Panc1 (cell line): ENCODE measurements at places on chromosomes 3 and 15.

DNA sequence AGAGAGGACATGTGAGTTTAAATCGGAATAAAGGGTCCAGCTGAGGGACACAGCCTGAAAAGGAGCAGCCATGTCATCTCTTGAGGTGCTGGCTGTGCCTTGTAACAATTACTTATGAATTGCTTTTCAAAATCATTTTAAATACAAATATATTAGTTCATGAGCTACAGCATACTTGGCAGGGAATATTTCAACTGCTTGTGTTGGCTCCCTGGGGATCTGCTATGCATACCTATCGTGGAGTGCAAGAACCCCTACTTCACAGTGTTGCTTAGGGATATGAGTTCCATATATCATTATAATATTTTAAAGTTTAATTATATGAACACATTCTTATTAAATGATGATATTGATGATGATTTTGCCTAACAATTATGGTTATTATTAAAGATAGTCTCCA lies 19.1 kb upstream of the P2RY14 start:
- no peak for DNase-seq

DNA sequence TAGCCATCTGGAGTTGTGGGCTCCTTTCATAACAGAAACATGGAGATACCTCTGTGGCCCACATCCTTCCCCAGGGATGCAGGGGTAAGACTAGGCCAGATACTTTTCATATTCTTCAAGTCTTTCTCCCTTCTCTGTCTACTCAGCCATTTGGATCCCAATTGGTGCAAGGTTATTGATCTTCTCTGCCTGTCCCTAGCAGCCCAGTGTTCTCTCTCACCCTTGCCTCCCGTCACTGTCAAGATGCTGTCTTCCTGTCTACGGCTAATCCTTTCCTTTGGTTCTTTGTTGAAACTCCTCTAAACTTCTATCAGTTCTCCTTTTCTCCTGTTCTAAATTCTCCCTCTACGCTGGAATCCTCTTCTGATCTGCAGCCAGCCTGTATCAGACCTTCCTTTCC lies 51.3 kb downstream of the SENP2 start:
- DNase-seq: no peak

GRCh38 chr3:46019707-46020106 lies 7.6 kb downstream of the XCR1 start:
- DNase-seq: no peak

GRCh38 chr3:176041185-176041584 lies 1156.1 kb downstream of the TBL1XR1 start:
- no peak for DNase-seq

- no peak for DNase-seq
Measured at GRCh38 chr3:170220871-170221270, 1.4 kb upstream of the PRKCI start.

DNA sequence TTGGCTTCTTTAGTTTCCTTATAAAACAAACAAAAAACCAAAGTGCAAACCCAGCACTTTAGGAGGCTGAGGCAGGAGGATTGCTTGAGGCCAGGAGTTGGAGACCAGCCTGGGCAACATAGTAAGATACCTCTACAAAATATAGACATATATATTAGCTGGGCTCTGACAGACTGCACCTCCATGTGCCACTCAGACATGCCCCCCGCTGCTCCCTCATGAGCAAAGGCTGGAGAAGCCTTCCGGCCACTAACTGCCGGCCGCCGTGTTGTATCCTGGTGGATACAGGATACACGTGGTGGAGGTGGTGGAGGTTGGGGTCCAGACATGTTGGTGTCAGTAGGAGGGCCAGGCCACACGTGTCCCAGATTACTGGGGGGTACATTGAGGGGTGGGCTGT lies 29.4 kb upstream of the CCR4 start:
- DNase-seq: no peak

- no peak for DNase-seq
Measured at GRCh38 chr3:6120786-6121185, 740.1 kb upstream of the GRM7 start.

GRCh38 chr3:125025642-125026041 lies 30.2 kb downstream of the HEG1 start:
- no peak for DNase-seq

- DNase-seq: no peak
Measured at GRCh38 chr3:107966276-107966675, 124.6 kb downstream of the CD47 start.

DNA sequence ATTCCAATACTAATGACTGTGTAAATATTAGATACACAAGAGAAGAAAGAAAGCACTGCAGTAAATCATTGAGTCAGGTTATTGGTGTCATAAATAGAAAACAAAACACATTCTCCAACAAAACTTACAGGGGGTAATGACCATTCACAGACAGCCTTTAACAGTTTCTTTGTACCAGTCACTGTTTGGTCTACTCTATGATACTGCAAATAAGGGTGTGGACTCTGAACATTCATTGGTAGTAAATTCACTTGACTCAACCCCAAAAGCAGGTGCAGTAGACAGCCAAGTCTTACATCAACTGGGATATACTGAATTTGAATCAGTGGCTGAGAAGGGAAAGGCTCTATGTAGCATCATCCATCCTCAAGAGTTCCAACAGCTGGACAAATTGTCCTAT lies 463.5 kb downstream of the FOXP1 start:
- no peak for DNase-seq

DNA sequence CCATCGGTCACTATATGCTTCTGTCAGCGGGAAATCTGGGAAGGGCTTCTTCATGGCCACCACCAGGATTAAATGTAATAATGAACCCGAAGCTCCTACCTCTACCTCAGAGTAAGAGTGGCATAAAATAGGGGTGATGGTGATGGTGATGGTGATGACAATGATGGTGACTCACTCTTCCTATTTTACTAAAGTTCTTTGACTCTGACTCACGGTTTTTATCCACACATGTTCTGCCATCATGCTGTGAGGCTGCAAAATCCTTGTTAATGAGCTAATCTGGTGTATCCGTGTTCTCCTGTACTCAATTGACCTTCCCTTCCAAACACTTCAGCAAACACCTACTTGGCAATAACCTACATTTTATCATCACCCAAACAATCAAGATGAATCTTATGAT lies 18.3 kb upstream of the FOXP1 start:
- DNase-seq: no peak

- no peak for DNase-seq
Measured at GRCh38 chr3:101709126-101709525, 15.3 kb upstream of the CEP97 start.

- DNase-seq: no peak
Measured at GRCh38 chr3:182294696-182295095, 498.6 kb upstream of the ATP11B start.

GRCh38 chr3:173892547-173892946 lies 495.0 kb downstream of the NLGN1 start:
- DNase-seq: no peak

- no peak for DNase-seq
Measured at GRCh38 chr3:137174514-137174913, 216.7 kb downstream of the IL20RB start.

DNA sequence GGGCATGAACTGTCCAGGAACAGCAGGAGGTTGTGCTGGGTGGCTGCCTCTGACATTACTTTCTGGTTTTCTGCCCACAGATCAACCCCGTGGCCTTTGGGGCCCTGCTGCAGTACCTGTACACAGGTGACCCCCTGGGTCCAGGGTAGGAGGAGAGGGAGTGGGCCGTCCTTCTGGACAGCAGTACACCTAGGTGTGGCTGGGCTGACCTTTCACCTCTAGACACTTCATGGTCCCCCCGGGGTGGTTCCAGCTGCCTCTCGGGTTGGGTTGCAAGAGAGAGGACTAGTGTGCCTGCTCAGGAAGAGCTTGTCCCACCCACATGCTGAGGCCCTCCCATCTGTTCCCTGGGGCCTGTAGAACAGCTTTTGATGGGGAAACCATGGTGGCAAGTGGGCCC lies 3.7 kb downstream of the ABTB1 start:
- DNase-seq: no peak

GRCh38 chr3:41064526-41064925 lies 134.8 kb upstream of the CTNNB1 start:
- no peak for DNase-seq

- no peak for DNase-seq
Measured at GRCh38 chr3:171257251-171258203, 202.7 kb downstream of the TNIK start.

DNA sequence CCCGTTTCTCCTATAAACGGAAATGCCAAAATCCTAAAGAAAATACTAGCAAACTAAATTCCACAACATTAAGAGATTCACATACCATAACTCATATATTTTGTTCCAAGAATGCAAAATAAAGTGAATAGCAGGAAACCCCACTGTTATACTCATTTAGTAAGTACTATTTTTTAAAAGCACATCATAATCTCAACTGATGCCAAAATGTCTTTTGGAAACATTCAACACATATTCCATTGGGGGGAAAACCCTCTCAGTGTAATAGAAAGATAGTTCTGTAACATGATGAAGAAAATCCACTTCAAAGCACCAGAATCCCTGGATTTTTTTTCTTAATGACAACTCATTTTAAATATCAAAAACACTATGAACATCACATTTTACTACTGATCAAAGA lies 93.0 kb upstream of the EIF1B start:
- DNase-seq: no peak

DNA sequence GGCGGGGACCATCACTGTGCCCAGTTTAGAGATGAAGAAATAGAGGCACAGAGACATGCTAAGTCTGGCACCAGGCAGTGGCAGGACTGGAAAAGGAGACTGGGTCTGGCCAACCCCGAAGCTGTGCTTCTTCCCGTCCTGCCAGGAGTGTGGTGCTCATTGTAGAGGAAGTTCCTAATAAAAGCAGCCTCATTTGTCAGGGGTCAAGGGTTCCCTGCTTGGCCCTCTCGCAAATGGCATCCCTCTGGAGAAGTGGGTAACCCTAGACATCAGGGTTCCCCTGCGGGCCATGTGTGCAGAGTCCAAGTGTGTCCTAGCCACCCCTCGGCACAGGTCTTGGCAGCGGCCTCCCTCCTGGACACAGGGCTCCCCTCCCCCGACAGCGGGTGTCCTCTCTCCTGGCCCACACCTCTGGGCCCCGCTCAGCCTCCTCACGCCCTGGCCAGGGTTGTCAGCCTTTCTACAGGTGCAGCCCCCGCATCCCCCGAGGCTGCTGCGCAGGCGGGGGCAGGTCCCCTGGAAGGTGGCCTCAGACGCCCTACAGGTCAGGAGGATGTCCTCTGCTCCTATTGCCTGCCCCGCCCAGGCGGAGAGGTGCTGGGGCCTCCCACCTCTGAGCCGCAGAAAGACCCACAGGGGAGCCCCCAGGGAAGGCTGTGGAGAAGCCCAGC lies 61.8 kb upstream of the PRR20G start:
- DNase-seq: no peak

- peak; percentile 46 for DNase-seq
Measured at GRCh38 chr15:73560501-73561117, 72.6 kb downstream of the NPTN start.

- no peak for DNase-seq
Measured at GRCh38 chr3:189902230-189903186, 218.2 kb downstream of the P3H2 start.

- no peak for DNase-seq
Measured at GRCh38 chr3:47669026-47669749, 90.5 kb upstream of the CSPG5 start.

- DNase-seq: no peak
Measured at GRCh38 chr3:10508619-10509260, 3.4 kb upstream of the ATP2B2 start.

GRCh38 chr3:133130168-133130567 lies 92.0 kb downstream of the TMEM108 start:
- DNase-seq: no peak

DNA sequence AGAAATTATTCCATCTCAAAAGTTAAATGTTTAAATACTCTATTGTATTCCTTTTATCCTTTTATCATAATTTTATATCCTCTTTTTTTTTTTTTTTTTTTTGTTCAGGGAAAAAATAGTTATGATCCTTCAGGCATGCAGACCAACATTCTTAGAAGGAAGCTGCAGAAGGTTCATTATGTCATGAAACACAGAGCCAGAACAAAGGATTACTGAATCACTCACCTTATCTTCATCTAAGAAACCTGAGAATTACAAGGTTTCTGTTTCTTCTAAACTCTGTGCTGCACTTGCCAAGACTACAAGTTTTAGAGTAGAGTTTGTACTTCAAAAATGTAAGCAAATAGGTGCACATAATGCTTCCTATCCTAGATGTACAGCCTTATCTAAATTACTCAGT lies 3.3 kb downstream of the PLCH1 start:
- no peak for DNase-seq

DNA sequence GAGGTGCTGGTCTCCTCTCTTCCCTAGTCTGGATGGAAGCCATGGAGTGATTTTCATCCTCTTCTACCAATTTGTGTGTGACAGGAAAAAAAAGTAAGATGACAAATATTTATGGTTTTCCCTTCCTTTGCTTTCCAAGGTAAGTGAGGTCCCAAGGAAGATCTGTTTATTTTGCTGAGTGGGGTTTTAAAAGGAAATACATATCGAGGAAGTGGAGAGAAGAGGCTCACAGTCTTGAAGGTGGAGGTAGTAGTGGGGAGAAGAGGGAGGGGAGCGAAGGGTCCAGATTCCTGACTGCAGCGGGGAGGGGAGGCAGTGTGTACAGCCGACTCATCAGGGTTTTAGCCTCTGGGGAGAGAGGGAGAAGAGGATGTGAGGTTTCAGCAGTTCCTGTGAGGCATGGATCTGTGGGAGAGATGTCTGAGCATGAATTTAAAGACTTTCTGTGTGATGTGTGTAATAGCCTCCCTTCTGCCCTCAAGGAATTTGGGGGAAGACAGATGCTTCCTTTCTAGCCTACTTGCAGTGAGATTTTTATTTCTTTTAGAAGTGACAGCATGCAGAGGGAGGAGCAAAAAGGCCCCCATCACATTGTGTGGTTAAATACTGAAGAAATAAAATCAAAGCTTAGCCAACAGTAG lies 272.4 kb downstream of the THRB start:
- DNase-seq: no peak

- DNase-seq: no peak
Measured at GRCh38 chr3:69097407-69098086, 12.8 kb downstream of the ARL6IP5 start.

DNA sequence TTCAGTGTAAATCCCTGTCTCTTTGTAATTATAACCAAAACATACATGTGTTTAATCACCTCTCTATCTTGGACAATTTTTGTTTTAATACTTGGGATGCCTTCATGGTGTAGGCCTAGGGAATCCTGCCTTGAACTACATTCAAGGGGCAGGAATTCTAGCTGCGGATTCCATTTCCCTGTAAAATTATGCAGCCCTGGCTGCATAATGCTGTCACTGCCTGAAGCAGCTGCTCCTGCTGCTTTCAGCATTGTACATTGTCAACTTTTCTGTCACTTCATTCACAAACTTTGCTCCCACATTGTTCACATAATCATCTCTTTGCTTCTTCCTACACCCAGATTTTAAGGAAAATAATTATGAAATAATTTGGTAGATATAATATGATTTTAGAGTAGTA lies 638.7 kb downstream of the RBMS3 start:
- no peak for DNase-seq

GRCh38 chr3:78918361-78919020 lies 849.3 kb downstream of the ROBO1 start:
- DNase-seq: no peak

DNA sequence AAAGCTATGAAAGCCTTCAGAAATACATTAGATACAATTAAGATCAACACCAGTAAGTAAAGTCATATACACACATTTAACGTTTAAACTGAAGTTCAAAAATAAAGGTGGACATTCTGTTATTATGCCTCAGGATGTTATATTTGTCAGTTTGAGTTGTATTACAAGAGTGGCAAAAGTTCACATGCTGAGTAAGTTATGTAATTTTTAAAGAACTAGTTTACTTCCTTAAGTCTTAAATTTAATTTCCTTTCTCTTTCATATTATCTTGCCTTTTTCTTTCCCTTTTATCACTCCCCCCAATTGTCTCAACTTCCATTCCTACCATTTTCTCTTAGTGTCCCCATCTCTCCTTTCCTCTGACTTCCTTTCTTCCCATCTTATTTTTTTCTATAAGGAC lies 4.9 kb upstream of the GPR87 start:
- no peak for DNase-seq
